ENCODE measurements at places on chromosomes 1 and 21.

DNA sequence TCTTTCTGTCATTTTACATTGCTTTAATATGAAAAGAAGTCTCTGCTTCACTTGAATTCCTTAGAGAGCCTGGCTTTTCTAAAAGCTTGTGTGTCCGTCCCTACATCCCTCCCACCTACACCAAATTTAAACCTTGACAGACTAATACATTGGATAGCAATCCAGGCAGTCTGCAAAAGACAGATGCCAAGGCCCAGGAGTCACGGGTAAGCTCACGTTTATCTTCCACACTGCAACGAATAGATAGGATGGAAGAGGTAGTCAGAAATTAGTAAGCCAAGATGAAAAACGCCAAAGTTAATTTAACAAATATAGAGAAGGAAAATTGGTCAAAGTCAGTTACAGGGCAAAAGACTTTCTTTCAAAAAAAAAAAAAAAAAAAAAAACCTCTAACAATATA, 338.1 kb downstream of the SMYD3 start:
- DNase-seq: no peak

DNA sequence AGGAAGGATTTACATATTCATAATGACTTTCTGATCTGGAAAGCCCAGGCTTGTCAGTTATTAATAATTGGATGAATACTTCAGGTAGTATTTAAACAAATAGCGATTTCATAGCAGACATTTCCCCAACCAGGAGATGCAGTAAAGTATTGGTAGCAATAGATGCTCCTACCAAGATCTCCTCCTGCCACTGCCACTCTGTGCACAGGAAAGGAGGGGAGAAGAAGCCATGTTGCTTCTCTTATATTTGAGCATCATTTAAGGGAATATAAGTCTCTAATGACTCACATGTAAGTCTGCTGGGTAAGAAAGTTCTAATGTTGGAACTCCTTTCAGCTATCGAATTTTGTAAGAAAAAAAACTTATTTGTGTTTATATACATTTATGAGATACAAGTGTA, 420 bp upstream of the IFI16 start:
- no peak for DNase-seq

GRCh38 chr1:167761400-167761799, 39.6 kb downstream of the MPZL1 start:
- no peak for DNase-seq

GRCh38 chr1:57142169-57142568, 176.4 kb upstream of the C8B start:
- DNase-seq: no peak

DNA sequence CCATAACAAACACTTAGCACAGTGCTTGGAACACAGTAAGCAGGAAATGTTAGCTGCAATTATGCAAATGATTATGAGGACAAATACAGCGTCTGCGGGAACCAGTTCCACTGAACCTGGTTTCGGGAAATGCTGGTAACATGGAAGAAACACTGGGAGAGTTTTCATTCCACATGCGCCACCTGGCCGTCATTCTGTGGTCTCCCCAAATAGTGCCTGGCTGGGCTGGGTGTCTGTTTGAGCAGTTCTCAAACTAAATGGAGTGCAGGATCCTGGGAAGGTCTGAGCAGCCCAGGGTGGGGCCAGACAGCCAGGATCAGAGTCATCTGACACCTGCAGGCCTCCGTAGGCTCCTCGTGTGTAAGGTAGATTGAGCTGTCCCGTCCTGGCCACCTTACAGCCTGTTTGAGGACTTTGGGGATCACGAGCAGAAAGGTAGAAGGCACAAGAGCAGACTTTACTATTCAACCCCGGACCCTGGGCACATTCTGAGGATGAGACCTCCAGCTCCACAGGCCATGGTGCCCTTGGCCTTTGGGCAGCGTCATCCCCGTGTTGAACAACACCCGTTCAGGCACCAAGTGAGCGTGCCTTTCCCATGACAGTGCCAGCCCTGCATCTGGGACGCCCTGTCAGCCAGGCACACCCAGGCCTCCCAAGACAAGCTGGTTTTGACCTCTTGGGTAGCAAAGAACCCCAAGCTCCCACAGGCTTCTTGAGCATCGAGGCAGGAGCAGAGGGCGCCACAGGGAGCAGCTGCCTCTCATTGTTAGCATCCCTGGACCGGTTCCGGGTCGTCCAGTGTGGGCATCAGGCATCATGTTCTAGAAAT, 101.9 kb downstream of the PRDM2 start:
- no peak for DNase-seq

GRCh38 chr21:28111151-28111619, 881.5 kb downstream of the LTN1 start:
- DNase-seq: peak; percentile 60

DNA sequence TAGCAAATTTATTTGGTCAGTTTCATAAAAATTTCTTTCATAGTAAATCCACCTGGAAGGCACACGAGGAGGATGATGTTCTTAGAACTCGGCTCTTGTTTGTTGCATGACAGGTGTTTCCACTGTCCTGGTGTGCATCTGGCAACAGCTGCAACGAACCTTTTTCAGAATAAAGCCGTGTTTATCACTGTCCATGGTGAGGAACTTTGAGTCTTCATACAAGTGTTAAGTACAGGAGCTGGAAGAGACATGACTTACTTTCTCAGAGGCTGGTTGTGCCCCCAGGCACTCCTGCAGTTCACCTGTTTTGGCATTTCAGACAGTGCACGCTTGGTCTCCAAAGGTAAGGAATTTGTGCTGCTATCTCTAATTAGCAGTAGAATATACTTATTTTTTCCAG, 97.1 kb downstream of the ADAMTS1 start:
- no peak for DNase-seq

DNA sequence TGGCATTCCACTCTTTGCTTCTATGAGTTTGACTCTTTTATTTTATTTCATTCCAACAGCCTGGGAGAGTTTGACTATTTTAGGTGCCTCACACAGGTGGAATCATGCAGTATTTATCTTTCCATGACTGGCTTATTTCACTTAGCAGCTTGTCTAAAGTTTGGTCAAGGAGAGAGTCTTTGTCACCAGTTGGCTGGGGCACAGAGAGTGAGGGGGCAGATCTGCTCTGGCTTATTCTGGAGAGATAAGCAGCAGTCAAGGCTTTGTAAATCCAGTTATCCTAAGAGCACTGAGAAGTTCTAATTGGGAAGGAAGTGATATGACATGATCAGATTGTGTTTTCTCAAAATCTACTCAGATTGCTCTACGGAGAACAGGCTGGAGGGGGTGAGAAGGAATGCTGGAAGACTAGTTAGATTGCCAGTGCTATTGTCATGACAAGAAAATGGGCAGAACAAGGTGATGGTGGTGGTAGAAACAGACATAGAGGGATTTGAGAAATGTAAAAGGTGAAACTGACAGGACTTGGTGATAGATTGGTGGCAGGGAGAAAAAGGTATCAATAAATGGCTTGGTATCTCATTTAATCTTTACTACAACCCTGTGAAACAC, 12.1 kb upstream of the CTTNBP2NL start:
- no peak for DNase-seq

DNA sequence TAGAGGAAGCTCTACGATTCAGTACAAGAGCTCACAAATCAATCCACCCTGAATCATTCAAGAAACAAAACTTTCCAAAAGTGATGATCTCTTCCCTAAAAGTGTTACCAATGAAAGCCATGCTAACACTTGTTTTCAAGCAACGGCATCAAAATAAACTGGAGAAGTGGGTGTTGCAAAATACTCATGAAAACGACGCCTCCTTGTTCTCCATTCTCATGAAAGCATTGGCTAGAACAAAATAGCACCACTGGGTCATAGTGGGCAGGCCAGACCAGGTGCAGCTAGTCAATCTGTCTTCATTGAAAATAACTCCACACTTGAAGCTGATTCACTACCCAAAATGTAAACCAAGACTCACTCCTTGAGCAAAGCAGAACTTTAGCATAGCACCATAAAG, 4.3 kb downstream of the TIAM1 start:
- no peak for DNase-seq

DNA sequence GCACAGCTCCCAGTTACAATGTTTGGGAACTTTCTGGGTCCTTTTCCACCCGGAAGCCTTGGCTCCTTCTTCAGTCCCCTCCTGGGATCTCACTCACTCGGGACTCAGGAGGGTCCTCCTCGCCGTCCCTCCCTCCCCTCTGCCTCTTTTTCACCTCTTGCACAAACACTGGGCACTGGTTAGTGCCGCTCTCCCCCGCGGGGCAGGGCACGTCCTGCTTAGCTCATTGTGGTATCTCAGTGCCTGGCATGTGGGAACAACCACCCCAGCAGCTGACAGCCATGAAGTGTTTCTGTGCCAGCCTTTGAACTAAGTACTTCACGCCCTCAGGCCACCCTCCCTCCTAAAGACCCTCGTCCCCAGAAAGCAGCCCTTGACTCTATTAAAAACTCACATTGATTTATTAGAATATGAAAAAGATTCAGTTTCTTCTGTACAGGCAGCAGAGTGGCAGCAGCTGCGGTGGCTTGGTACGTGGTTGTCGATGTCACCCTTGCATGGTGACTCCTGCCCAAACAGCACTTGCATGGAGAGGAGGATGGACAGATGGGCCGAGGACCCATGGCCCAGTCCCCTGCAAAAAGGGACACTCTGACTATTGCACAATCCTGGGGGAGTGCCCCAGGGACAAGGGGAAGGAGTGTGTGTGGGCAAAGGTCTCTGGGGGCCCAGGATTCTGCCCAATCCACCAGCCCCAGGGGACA, 56.3 kb downstream of the SLC9A1 start:
- DNase-seq: peak; percentile 43

GRCh38 chr1:108645564-108646184, 15.2 kb downstream of the HENMT1 start:
- no peak for DNase-seq
